ENCODE measurements at places on chromosomes 11 and 22. TPM values are rescaled to one million over a fixed set of nuclear protein-coding genes. Genes with fewer than 3 reads are reported as not detected.

Gene TRIM22
- 224 TPM for total RNA-seq

Gene ALX4
- not detected for total RNA-seq

DNA sequence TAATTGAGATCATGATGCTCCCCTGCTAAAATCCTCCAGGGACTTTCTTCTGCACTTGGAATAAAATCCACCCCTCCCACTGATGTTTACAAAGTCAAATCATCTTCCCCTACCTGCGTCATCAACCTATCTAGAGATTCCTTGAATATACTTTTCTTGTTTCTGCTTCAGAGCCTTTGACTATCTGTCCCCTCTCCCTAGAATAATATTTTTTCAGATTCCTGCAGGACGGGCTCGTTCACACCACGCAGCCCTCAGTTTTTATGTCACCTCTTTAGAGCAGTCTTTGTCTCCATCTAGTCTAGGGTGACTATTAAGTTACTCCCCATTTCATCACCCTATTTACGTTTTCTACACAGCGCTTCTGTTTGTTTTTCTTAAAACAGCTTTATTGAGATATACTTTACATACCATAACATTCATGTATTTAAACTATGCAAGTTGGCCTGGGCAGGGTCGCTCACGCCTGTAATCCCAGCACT, 94.8 kb upstream of the SESN3 start:
- DNase-seq, result no peak
- no peaks in the 10 kb centered on the region for H3K27me3 ChIP-seq
- no peaks in the 10 kb centered on the region for H3K36me3 ChIP-seq
- H3K27ac ChIP-seq, result no peak overlapping the region

GRCh38 chr11:7775689-7776088, 21.1 kb downstream of the OR5P2 start:
- no peaks in the 10 kb centered on the region for H3K27me3 ChIP-seq
- no peak for DNase-seq
- no peaks in the 10 kb centered on the region for H3K4me1 ChIP-seq
- H3K27ac ChIP-seq, result no peak overlapping the region
- H3K36me3 ChIP-seq, result no peaks in the 10 kb centered on the region

- peaks cover 13% of the 10 kb centered on the region for H3K4me1 ChIP-seq
- peak overlapping the region; percentile 51 for H3K4me3 ChIP-seq
- peaks cover 17% of the 10 kb centered on the region for H3K27me3 ChIP-seq
- no peak for DNase-seq
These were observed 16.5 kb downstream of the BLID start for GRCh38 chr11:122099374-122100036.

DNA sequence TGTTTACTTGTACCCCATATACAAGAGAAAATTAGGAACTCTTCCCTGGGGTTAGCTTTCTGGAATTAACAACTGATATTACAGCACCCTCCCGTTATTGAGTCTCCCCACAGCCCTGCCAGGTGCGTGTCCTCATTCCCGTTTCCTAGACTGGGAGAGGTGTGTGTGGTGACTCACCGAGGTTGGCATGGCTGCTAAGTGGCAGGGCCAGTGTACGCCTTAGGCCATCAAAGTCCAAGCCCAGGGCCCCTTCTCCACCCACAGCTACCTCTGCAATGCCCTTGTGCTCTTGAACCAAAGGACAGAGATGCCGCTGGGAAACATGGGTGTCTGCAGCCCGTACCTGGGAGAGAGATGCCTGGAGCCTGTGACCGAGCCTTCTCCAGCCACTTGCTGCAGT, 12.3 kb downstream of the IFT27 start:
- H3K36me3 ChIP-seq, result peaks cover 17% of the 10 kb centered on the region
- no peak overlapping the region for H3K27ac ChIP-seq
- H3K4me3 ChIP-seq, result no peak overlapping the region
- H3K4me1 ChIP-seq, result peaks cover 4% of the 10 kb centered on the region

Measured in lower lobe of right lung (tissue), 2 donors.